ENCODE measurements at places on chromosomes 13 and 19.
A peak's percentile ranks its signal among the peaks of the same experiment; 100 is the strongest.

DNA sequence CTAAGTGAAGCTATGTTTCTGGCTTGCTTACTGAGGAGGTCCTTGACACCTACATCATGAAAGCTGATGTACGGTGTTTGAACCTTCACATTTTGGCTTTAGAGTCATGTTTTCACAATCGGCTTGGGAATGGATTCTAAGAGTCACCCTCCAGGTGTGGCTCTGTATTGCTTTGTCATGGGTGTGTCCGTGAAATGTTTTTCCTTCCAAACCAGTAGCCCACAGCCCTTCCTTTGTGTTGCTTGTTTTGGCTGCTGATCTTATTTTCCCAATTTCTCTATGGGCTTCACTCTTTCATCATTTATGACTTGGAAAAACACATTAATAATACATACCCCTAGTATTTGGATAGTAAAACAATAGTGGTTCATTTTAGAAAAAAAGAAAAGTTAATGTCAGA is 240.6 kb downstream of the GGACT start:
- no peak overlapping the region for H3K4me3 ChIP-seq
- peaks cover 8% of the 10 kb centered on the region for H3K4me1 ChIP-seq
- DNase-seq: no peak
- H3K27ac ChIP-seq: no peak overlapping the region

- peaks cover 51% of the 10 kb centered on the region for H3K36me3 ChIP-seq
- H3K27ac ChIP-seq: peak overlapping the region; percentile 96
Measured at GRCh38 chr19:10662384-10663251, 8.5 kb downstream of the ILF3 start.

DNA sequence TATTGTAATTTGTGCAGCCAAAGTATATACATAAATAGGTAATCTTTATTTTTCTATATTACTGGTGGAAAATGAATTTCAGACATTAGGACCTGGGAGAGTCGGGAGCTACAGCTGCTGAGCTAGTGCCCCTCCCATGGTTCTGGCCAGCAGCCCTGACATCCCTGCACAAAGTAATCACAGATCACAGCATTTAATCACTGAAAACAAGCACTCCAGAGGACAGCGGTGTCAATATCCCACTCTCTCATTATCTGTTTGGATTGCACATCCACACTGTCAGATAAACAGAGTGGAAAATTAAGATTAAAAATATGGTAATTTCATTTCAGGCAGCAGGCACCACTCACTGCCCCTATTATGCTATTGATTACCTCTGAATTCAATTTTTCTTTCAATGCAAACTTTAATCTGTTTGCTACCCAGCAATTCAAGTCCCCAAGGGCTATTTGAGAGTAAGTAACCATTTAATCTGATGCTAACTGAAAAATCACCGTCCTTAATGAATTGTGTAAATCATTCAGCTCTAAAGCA is 254.1 kb upstream of the SOX21 start:
- H3K4me1 ChIP-seq: peaks cover 19% of the 10 kb centered on the region
- peak overlapping the region; percentile 76 for H3K4me3 ChIP-seq
- H3K27ac ChIP-seq: no peak overlapping the region
- H3K36me3 ChIP-seq: no peaks in the 10 kb centered on the region
- H3K27me3 ChIP-seq: peaks cover 78% of the 10 kb centered on the region
- no peak for DNase-seq

- no peak for DNase-seq
- H3K36me3 ChIP-seq: peaks cover 37% of the 10 kb centered on the region
- peaks cover 3% of the 10 kb centered on the region for H3K27me3 ChIP-seq
- H3K4me3 ChIP-seq: no peak overlapping the region
- peaks cover 44% of the 10 kb centered on the region for H3K4me1 ChIP-seq
- H3K27ac ChIP-seq: peak overlapping the region; percentile 44
Measured at GRCh38 chr13:26599860-26600259, 42.4 kb downstream of the WASF3 start.

DNA sequence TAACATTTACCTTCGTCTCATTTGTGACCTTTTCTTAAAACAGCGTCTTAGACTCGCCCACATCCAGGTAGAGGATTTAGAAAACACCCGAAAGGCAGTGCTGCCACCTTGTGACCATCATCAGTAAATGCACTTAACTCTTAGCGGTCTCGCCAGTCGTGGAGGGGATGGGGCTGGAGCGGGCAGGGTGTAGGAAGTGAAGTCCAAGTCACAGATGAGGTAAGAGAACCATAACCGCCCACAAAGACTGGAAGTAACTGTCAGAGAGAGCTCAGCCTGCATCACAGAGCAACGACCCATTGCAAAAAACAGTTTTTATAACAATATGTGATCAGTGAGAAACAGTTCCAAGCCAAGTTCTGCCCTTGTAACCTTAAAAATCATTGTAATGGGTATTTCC is 10.7 kb upstream of the CEACAM3 start:
- peak; percentile 61 for DNase-seq
- peaks cover 46% of the 10 kb centered on the region for H3K27me3 ChIP-seq
- no peak overlapping the region for H3K27ac ChIP-seq

GRCh38 chr13:50914848-50915247 is 5.3 kb downstream of the RNASEH2B start:
- no peak for DNase-seq
- peaks cover 73% of the 10 kb centered on the region for H3K4me1 ChIP-seq
- H3K27me3 ChIP-seq: no peaks in the 10 kb centered on the region
- peaks cover 4% of the 10 kb centered on the region for H3K36me3 ChIP-seq
- H3K4me3 ChIP-seq: no peak overlapping the region

- H3K4me1 ChIP-seq: no peaks in the 10 kb centered on the region
- H3K27ac ChIP-seq: no peak overlapping the region
- H3K36me3 ChIP-seq: no peaks in the 10 kb centered on the region
- H3K27me3 ChIP-seq: peaks cover 24% of the 10 kb centered on the region
Measured at GRCh38 chr19:33661336-33661735, 39.6 kb downstream of the CHST8 start.

- H3K27ac ChIP-seq: no peak overlapping the region
- H3K4me3 ChIP-seq: no peak overlapping the region
- peaks cover 1% of the 10 kb centered on the region for H3K27me3 ChIP-seq
- H3K4me1 ChIP-seq: no peaks in the 10 kb centered on the region
Measured at GRCh38 chr13:23996456-23996855, 99.2 kb upstream of the C1QTNF9B start.

DNA sequence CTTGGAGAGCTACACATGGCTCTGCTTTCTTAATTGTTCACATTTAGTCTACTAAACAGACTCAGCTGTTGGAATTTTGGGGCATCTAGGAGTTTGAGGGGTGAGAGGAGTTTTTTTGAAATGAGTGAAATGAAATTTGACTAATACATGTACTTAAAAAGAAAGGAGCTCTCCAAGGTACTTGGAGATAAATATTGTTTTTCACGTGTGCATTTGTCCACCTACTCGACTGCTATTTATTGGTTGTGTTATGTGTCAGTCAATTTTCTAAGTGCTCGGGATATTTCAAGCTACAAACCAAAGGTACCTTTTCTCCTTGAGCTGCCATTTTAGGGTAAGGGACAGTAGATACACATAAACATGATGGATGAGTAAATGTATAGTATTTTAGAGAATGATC is 697.0 kb downstream of the LIG4 start:
- no peaks in the 10 kb centered on the region for H3K27me3 ChIP-seq
- DNase-seq: no peak
- H3K4me3 ChIP-seq: no peak overlapping the region
- peaks cover 8% of the 10 kb centered on the region for H3K4me1 ChIP-seq
- H3K36me3 ChIP-seq: no peaks in the 10 kb centered on the region
- H3K27ac ChIP-seq: no peak overlapping the region

DNA sequence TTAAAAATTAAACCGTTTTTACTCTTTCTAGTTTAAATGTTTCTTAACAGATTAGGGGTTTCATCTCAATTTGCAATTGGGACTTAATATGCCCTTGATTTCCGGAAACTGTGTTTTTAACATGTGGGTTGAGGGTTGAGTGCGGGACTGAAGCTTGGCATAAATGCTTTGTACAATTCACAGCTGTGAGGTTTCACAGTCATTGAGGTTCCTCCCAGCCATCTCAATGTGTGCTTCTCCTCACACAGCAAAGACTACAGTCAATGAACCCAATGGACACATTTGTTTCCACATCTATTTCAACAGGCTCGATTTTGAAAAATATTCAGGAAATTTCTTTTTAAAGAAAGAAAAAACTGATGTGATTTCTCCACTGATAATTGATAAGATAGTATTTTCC is 328.6 kb downstream of the TBC1D4 start:
- no peak for DNase-seq
- H3K36me3 ChIP-seq: peaks cover 7% of the 10 kb centered on the region
- H3K4me3 ChIP-seq: no peak overlapping the region
- H3K4me1 ChIP-seq: no peaks in the 10 kb centered on the region
- H3K27me3 ChIP-seq: no peaks in the 10 kb centered on the region

- DNase-seq: peak; percentile 92
- no peak overlapping the region for H3K27ac ChIP-seq
- peaks cover 94% of the 10 kb centered on the region for H3K27me3 ChIP-seq
- peak overlapping the region; percentile 84 for H3K4me3 ChIP-seq
- peaks cover 34% of the 10 kb centered on the region for H3K4me1 ChIP-seq
Measured at GRCh38 chr19:55080968-55081769, 5.5 kb downstream of the EPS8L1 start.

DNA sequence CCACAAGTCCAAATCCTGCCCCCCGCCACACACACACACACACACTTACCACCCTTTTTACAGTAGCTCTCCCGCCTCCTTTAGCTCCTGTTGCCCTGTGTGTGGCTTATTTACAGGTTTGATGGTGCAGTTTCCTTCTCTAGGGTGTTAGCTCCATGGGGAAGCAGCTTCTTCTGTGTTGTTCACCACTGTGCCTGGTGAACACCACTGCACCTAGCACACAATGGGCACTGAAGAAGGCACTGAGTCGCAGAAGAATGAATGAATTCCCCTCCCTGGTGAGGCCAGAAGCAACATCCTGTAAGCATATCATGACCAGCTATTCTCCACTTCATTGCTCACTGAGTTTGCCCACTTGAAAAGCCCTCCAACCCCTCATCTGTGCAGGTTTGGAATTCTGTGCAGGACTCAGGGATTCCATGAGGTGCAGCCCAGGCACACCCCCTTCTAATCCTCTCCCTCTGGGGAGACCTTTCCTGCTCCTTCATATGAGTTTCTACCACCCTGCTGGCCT is 3.0 kb upstream of the RAB20 start:
- no peak for DNase-seq
- H3K4me1 ChIP-seq: peaks cover 83% of the 10 kb centered on the region
- H3K36me3 ChIP-seq: peaks cover 34% of the 10 kb centered on the region
- H3K27me3 ChIP-seq: peaks cover 38% of the 10 kb centered on the region
- peak overlapping the region; percentile 54 for H3K27ac ChIP-seq
- H3K4me3 ChIP-seq: peak overlapping the region; percentile 56

DNA sequence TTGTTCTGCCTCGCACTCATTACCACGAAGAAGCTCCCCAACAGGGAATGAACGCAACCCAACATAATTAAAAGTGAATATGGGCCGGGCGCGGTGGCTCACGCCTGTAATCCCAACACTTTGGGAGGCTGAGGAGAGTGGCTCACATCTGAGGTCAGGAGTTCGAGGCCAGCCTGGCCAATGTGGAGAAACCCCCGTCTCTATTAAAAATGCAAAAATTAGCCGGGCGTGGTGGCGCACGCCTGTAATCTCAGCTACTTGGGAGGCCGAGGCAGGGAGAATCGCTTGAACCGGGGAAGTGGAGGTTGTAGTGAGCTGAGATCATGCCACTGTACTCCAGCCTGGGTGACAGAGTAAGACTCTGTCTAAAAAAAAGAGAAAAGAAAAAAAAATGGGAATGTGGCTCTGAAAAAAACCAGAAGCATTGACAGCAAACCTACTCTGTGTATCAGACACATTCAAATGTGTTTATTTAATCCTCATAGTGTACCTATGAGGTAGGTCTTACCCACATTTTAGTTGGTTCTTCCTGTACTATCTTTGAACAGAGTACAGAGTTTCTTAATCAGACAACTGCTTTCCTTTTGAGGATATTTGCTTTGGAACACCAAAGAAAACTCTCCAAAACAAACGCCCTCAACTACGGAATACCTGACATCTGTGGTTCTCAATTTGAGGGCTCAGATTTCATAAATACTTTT is 70.0 kb downstream of the NUFIP1 start:
- no peak for DNase-seq
- no peaks in the 10 kb centered on the region for H3K36me3 ChIP-seq
- H3K27ac ChIP-seq: no peak overlapping the region
- no peaks in the 10 kb centered on the region for H3K27me3 ChIP-seq
- H3K4me1 ChIP-seq: peaks cover 17% of the 10 kb centered on the region
- no peak overlapping the region for H3K4me3 ChIP-seq

DNA sequence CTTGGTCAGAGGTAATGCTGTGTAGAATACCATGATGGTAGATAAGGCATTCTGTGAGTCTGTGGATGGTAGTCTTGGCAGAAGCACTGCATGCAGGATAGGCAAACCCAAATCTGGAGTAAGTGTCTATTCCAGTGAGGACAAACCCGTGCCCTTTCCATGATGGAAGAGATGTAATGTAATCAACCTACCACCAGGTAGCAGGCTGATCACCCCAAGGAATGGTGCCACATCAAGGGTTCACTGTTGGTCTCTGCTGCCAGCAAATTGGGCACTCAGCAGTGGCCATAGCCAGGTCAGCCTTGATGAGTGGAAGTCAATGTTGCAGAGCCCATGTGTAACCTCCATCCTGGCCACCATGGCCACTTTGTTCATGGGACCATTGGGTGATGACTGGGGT is 155.0 kb downstream of the RAP2A start:
- no peak for DNase-seq
- H3K36me3 ChIP-seq: no peaks in the 10 kb centered on the region
- no peak overlapping the region for H3K4me3 ChIP-seq
- H3K27ac ChIP-seq: no peak overlapping the region

DNA sequence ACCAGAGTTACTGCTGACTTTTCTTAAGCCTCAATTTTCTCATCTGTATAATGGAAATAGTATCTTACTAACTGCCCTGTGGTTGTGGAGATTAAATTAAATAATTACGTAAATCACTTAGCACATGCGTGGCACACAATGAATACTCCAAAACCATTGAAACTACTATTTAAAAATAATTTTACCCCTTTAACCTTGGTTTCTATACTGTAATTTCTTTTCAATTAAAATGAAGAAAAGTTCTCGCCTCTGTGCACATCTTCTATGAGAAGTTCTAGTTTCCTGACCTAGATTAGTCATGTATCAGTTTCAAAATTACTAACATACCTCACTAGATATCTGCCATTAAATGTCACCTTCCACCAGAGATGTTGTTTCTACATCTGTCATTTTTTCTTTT is 5.7 kb downstream of the SLITRK1 start:
- H3K4me3 ChIP-seq: no peak overlapping the region
- no peak overlapping the region for H3K27ac ChIP-seq

Measured in nephron progenitor cell (in vitro differentiated cells).